Gastroesophageal sphincter (tissue), 4 donors: ENCODE measurements at places on chromosomes 12 and 14.

DNA sequence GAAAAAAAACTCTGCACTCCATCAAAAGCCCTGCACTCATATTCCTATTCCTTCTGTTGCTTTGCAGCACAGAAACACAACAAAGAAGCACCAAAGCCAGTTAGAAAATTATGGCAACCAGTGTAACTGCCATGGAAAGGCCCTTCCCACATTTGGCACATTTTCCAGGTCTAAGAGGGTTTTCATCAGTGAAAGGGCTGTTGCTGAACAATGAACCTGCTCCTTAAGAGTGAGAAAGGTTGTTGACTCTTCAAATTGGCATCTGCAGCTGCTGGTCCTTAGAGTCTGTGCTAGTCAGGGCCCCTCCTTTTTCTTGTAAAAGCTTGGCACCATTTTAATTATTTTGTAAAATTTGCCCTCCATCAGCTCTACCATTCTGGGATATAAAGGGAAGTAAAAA is 378.7 kb upstream of the KITLG start:
- ATAC-seq: no peak

DNA sequence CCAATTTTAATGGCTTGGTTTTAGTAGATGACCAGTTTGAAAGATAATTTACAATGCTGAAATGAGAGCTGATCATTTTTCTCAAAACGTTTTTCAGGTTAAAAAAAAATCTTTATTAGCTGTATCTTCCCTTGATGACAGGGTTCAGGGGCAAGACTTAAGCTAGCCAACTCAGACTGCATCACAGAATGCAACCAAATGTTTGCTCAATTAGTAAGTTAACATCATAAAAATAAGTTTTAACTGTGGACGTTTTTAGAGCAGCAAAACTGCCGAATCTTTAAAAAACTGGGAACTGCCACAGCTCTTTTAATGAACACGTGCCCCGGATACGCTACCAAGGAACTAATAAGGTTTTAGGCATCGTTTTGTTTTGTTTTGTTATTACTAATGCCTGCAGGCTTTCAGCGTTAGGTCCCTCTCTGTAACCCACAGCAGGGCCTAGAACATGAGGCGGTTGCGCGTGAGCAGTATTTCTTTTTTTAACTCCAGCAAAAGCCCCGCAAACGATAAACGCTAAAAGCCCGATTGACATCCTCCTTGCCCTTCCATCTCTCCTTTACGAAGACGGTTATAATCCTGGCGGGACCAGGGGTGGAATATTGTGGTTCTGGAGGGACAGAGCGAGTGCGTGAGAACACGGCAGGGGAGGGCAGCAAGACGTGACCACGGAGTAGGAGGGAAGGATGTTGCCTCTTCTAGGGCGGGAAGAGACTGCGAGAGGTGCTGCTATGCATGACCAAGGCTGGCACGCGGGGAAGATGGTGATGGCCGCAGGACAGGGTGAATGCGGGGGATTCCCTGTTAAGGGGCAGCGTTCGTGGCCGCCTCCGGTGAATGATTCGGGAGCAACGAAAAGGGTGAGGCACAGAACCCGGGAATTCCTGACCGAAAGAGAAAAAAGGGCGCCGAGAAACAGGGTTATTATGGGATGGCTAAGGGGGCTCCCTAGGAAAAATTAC is 652 bp downstream of the SUPT16H start:
- no peak for ATAC-seq

DNA sequence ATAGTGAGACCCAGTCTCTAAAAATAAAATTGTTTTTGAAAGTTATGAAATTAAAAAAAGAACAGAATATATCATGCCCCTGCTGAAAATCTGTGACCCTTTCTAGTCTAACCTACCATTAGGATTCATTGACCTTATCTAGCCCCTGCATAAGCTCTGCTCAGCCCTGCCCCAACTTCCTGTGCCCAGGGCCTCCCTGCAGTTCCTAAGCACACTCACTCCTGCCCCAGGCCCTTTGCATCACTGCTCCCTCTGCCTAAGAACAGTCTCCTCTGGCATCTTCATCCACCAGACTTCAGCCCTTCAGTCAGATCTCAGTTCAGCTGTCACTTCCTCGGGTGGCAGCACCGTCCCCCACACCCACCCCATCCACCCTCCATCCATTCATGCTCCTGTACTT is 55.4 kb downstream of the SCARB1 start:
- ATAC-seq: no peak

- peak; percentile 52 for ATAC-seq
Observed at GRCh38 chr12:15856097-15856982, 25.8 kb upstream of the STRAP start.

DNA sequence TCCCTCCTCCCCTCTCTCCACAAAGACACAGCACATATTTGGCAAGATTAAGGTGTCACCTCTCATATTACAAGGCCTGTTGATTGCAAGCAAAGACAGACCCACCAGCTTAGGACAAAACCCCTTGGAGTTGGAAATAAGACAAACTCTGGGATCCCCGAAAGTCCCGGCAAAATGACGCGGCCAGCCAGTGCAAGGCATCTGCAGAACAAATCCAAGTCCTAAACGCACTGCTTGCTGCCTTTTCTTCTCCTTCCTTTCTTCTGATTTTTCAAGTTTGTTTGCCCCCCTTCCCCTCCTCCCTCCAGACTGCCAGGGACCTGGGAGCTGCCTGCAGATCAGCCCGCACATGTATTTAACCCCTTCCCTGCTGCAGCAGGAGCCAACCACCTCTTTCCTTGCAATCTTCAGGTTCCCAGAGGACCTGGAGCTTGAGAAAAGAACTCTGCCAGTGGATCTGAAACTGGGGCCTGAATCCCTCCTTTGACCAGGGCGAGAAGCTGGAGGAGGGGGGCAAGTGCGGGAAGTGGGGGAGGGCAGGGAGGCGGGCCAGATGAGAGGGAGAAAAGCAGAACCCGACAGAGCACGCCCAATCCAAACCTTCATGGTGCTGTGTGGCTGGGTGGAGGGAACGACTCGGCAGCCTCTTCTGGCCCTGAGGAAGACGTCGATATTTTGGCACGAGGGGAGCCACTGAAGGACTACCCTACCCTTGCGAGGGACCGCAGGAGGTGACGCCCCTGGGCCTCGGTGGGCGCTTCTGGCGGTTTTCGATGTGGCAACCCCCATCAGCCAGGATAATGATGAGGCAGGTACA is 2.0 kb upstream of the NTF3 start:
- no peak for ATAC-seq

- ATAC-seq: no peak
Observed at GRCh38 chr12:94767956-94768355, 117.6 kb upstream of the TMCC3 start.

DNA sequence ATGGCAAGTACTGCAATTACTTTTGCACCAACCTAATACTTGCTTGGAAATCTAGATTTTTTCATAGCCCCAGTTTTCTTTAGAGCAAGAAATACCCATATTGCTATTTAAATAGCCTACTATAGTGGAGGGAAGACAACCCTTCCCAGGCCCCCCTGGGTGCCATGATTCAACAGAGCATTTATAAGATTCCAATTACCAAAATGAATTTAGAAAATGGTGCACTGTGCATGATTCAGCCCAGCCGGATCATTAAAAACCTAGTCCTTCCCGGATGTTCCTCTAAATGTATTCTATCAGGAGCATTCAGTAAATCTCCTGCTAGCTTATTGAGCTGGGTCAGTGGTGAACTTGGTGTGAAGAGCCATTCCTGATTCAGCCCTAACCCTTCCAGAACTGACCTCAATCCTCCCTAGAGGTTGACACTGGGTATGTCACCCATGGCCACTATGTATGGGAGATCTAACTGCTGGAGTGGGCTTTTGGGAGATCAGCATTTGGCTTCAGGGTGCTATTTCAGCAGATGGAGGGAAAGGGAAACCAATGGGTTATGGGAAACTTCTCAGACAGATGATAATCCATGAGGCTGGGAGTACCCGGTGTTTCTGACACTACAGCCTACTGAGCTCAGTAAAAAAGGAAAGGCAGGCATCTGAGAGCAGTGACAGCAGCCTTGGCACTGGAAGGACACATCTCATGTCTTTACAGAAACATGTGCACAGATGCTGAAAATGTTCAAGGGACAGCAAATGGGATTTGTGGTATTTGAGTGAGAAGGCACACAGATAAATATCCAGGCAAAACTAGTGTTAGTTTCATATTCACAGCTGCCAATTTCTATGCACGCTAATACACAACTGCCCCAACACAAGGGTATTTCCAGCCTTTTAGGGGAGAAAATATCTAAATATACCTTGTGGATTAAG is 258.9 kb downstream of the DPF3 start:
- no peak for ATAC-seq

DNA sequence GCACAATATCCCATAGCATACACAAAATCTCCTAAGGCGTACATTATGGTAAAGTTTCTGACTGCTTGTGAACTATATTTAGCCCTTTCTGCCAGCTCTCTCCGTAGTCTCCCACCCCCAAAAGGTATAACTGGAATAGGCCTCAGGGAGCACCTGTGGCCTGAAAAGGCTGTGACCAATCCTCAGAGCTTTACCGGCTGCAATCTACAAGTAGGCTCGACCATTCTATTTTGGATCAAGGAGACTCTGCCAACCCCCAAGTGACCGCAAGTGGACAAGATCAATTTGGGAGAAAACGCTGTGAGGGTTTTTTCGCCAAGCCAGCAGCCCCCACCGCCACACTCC is 1.2 kb downstream of the PPTC7 start:
- ATAC-seq: no peak

- ATAC-seq: no peak
Observed at GRCh38 chr12:88393017-88393767, 187.1 kb downstream of the KITLG start.

DNA sequence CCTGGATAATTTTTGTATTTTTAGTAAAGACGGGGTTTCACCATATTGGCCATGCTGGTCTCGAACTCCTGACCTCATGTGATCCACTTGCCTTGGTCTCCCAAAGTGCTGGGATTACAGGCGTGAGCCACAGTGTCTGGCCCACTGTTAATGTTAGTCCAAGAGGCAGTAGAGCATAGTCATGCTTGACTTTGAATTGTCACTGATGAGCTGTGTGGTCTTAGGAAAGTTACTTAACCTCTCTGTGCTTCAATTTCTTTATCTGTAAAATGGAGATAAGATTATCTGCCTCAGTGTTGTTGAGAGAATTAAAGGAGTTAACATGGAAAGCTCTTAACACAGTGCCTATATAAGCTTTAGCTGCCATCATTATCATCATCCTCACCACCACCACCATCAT is 78.1 kb downstream of the TBX3 start:
- ATAC-seq: no peak

DNA sequence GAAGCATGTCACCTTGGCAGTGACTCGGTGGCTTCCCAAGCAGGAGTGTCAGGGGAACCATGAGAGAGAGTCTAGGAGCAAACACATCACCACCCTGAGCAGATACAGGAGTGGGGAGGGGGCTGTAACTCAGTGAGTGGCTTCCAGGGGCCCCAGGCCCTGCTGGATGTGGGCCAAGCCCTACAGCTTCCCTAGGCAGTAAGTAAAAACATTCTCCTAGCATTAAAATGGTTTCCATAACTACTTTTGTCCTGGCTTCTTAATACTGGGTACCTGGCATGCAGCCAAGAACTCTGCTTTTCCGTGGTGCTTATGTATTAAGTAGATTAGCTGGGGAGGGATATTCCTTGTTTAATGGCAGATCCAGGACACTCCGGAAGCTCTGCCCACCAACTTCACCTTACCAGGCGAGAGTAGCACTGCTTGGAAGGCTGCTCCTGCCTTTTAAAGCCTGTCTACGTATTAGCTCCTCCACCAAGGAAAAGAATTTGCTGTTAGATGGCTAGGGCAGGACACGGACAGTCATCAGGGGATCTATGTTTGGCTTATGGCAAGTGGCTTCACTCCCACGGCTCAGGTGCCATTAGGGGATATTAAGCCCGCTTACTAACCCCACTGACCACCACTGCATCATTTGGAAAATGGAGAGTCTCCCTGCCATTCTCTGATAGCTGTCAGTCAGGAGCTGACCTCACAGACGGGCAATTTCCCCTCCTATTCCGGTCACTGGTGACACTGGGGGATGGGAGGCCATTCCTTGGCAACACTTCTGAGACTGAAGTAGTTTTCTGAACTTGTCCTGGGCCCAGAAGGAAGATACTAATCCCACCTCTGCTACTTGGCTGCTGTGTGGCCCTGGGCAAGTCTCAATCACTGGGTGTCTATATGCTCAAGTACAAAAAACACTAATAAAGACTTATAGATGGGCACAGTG is 22.8 kb downstream of the OTUB2 start:
- ATAC-seq: no peak

- ATAC-seq: no peak
Observed at GRCh38 chr14:61925732-61926435, 163.7 kb downstream of the SNAPC1 start.
